A549 treated with CpdA at 1 μM for 4 hours (cell line): ENCODE measurements at places on chromosomes 16 and 17. TPM values are rescaled to one million over a fixed set of nuclear protein-coding genes. Genes with fewer than 3 reads are reported as not detected.

ARRB2 gene
- 52.6 to 70.1 TPM (median 59.6 TPM) in 5 replicates for total RNA-seq

MSI2 gene
- 39.2 to 46.9 TPM (median 43.2 TPM) in 5 replicates for total RNA-seq

KREMEN2 gene
- 1.1 to 2.3 TPM (median 1.9 TPM) in 5 replicates for total RNA-seq

KCNG4 gene
- total RNA-seq = not detected in 5 replicates

CDH13 gene
- total RNA-seq = not detected in 5 replicates

CFAP97D1 gene
- total RNA-seq = 0.02 to 0.04 TPM (median 0.03 TPM) in 3 of 5 replicates, not detected in the others

KRTAP4-3 gene
- not detected in 5 replicates for total RNA-seq

CORO6 gene
- 4.9 to 8.1 TPM (median 6.4 TPM) in 5 replicates for total RNA-seq

MYL11 gene
- 0.17 to 0.64 TPM (median 0.42 TPM) in 3 of 5 replicates, not detected in the others for total RNA-seq

KRTAP2-1 gene
- total RNA-seq = not detected in 5 replicates

TAC4 gene
- not detected in 5 replicates for total RNA-seq

TMEM94 gene
- 39.9 to 52.6 TPM (median 48.8 TPM) in 5 replicates for total RNA-seq

GAS7 gene
- total RNA-seq = 0.21 to 0.57 TPM (median 0.43 TPM) in 5 replicates

NPIPA5 gene
- total RNA-seq = 0.06 to 5.5 TPM (median 0.82 TPM) in 5 replicates

TPSD1 gene
- 0.03 TPM in 1 of 5 replicates, not detected in the others for total RNA-seq

LUC7L gene
- total RNA-seq = 46.2 to 59.0 TPM (median 55.7 TPM) in 5 replicates

ANKS4B gene
- 0.07 to 0.12 TPM (median 0.09 TPM) in 5 replicates for total RNA-seq

KRTAP4-1 gene
- total RNA-seq = 0.07 to 0.56 TPM (median 0.26 TPM) in 4 of 5 replicates, not detected in the other

AOC2 gene
- 1.4 to 3.0 TPM (median 2.0 TPM) in 5 replicates for total RNA-seq

CDK5R1 gene
- total RNA-seq = 2.9 to 4.0 TPM (median 3.2 TPM) in 5 replicates

SYCE1L gene
- total RNA-seq = 5.3 to 11.9 TPM (median 8.4 TPM) in 5 replicates

CHRNE gene
- total RNA-seq = 0.06 to 0.17 TPM (median 0.13 TPM) in 4 of 5 replicates, not detected in the other

RCVRN gene
- total RNA-seq = 0.08 TPM in 1 of 5 replicates, not detected in the others

MATCAP1 gene
- 3.6 to 8.0 TPM (median 5.9 TPM) in 5 replicates for total RNA-seq
